NCI-H524 (cell line): ENCODE measurements at places on chromosomes 7 and 10.
A peak's percentile ranks its signal among the peaks of the same experiment; 100 is the strongest.

- DNase-seq = peak; percentile 41
Measured at GRCh38 chr10:125538947-125539731, 143.8 kb downstream of the TEX36 start.

GRCh38 chr7:45601816-45602540 lies 27.8 kb downstream of the ADCY1 start:
- no peak for DNase-seq

GRCh38 chr7:124403587-124403986 lies 362.0 kb downstream of the GPR37 start:
- DNase-seq = no peak

GRCh38 chr10:61139592-61139953 lies 195.6 kb upstream of the RHOBTB1 start:
- no peak for DNase-seq

GRCh38 chr10:79910344-79910743 lies 38.6 kb downstream of the SFTPD start:
- DNase-seq = no peak

GRCh38 chr10:49071160-49071761 lies 44.1 kb downstream of the VSTM4 start:
- no peak for DNase-seq

DNA sequence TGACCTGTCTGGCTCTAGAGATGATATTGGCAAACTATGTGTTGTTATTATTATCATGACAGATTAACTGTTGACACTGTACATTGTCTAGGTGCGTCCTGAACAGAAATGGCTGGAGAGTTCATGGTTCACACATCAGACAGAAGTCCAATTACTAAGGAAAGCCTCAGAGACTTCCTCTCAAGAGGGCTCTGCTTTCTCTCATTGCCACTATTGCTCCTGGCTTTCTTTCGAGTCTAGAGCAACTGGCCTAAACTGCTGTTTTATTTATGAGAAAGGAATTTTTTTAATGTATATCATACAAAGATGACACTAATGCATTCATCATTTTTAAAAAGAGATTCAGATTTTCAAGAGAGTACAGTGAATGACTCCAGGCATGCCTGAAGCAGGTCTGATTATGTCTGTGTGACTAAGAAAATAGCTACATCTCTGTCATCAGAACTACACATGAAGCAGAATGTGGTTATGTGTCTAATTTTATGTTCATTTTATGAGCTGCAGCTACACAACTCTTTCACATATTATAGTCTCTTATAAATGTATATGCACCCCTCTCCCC lies 30.4 kb downstream of the NRCAM start:
- DNase-seq = no peak

DNA sequence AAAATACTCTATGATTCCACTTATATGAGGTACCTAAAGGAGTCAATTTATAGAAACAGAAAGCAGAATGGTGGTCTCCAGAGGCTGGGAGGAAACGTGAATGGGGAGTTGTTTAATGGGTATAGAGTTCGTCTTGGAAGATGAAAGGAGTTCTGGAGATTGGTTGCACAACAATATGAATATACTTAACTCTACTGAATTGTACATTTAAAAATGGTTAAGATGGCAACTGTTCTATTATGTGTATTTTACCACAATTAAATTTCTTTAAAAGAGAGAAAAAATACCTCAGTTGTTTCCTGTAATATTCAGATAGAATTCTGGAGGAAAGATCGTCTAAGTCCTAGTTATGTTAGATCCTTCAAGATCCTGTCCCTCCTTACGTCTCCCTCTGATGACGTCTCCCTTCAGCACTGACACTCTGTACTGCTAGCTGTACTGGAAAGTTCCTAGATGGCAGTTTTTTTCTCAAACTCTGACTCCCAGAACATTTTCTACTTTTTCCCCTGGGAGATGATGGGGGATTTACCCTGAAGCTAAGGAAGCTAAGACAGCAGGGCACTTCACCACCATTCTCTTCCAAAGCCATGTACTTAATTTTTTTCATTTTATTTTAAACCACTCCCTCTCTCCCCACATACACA lies 53.2 kb upstream of the CAV2 start:
- DNase-seq = no peak

DNA sequence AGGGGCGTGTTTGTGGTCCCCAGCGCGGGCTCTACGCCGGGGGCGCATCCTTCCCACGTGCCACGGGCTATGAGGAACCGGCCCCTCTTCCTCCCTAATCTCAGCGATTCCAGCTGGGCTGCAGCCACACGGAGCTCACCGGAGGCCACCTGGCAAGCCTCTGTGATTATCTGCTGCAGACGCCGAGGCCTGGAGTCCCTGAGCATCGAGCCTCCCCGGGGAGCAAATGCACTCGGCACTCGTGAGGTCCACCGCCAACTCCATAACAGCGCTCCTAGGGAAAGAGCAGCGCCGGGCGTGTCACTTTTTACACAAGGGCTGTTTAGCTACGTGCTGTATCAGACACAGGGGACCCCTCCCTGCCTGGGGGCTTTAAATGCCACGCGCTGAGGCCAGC lies 101.2 kb downstream of the DYNC2I1 start:
- DNase-seq = peak; percentile 61

DNA sequence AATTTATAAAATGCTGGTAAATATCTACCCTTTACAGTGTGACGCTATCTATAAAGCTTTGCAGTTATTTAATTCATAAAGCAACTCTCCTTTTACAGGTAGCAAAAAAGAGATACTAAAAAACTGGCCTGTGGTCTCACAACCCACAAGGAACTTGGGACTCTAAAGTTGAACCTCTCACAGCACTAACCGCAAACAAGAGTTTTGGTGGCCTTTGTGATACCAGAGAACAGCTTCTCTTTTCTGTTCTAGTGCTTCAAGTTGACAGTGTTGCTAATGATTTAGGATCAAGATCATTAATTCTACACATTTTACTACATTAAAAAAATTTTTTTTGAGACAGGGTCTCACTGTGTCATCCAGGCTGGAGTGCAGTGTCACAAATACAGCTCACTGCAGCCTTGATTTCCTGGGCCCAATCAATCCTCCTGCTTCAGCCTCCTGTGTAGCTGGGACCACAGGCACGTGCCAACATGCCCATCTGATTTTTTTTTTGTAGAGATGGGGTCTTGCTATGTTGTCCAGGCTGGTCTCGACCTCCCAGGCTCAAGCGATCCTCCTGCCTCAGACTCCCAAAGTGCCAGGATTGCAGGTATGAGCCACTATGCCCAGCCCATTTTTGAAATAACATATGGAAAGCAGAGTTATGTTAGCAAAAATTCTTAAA lies 56.0 kb upstream of the ST8SIA6 start:
- DNase-seq = no peak

DNA sequence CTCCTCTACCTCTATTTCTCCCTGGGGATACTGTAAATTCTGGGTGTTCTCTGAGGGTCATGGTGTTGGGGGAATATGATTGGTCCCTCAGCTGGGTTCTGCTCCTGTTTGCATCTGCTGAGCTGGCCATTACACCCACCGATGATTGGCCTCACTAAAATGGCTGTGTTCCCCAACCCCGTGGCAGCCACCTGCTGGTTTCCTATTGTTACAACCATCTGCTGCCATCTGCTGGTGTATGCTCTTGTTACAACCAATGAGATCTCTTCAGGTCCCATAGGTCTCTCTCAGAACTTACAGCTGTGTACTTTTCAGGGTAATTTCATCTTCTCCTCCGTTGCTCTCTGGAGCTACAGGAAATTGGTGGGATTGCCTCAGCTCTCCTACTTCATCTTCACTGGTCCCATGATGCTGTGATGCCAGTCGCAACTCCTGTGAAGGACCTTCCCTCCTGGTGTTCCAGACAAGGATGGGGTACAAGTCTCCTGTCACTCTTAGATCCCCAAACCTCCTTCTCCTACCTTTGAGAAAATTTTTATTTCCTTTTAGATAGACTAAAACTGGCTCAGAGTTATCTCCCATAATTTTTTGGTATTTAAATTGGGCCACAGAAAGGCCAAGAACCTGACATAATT lies 303.5 kb upstream of the SMIM30 start:
- peak; percentile 81 for DNase-seq

DNA sequence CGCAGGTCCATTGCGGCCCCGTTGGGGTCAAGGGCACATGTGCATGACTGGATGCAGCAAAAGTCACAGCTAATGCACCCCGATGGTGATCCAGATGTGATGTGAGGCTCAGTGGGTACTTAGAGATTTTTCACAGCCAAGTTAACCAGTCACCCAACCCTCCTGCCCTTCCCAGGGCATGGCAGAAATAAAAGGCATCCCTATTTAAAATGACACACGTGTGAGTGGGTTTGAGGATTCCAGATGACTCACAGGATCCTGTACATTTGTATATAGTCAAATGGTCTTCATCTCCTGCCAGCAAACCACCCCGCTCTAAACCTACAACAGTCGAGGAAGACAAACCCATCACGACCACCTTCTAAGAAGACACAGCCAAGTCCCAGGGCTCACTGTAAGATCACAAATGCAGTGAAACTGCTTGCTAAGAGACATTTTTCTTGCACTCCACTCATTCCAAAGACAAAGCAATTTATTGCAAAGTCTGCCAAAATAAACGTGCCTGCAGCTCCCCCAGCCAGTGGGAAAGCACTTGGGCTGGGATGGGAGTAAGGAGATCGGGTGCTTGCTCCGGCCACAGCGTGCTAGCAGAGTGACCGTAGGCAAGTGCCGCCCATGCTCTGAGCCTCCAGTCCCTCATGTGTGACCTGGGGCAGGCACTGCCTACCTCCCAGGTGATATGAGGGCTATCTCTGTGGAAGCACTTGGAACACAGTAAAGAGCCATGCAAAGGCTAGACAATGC lies 86.6 kb upstream of the MACROH2A2 start:
- DNase-seq = no peak

DNA sequence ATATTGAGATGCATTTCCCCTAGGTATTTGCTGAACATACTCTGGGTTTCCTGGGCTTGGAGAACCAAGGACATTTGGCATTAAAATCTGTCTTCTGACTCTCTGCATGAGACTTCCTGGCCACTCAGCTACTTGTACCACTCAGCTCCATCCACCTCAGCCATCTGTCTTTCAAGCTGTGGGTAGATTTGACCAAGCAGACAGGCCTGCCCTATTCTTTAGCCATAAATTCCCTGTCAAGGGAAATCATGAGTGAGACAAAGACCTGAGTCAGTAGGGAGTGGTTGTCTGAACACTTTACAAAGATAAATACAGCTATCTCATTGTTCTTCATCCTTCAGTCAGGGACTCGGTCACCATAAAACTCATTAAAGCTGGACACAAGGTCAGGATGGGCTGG lies 399.1 kb downstream of the GPAM start:
- DNase-seq = no peak

DNA sequence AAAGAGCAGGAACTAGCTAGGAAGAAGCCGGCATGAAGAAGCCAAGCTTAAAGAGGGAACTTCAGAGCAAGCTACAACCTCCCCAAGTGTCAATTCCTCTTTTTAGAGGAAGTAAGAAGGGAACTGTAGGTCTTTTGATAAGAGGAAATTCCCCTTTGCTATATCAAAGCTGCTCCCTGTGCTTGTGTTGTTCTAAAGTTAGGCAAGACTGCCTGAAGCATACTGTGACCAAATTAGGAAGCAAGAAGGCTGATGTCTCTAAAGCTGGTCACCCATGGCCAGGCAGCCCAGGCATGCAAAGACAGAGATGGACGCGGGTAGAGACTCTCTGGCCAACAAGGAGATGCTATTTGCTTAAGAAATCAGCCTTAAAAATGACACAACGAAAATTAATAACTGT lies 87.9 kb downstream of the RNF216 start:
- no peak for DNase-seq

DNA sequence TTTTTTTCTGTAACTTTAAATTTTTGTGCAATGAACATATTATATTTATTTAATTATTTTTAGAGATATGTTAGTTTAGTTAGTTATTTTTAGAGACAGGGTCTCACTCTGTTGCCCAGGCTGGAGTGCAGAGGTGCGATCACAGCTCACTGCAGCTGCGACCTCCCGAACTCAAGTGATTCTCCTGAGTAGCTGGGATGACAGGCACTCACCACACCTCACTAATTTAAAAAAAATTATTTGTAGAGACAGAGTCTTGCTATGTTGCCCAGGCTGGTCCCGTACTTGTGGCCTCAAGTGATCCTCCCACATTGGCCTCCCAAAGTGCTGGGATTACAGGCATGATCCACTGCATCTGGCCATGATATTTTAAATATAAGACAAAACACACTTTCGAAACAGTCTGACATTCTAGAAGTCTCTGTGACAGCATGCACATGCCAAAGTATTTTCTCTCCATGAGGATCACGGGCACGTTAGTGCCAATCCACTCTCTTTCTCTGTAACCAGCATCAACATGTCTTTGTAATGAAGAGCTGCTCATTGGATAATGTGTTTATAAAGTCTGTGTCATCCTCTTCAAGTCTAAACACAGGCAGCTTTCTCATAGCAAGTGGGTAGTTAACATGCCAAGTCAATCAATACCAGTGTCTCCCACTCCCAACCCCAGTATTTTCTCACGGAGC lies 137.4 kb downstream of the GLI3 start:
- no peak for DNase-seq

GRCh38 chr7:80623503-80624252 lies 14.8 kb upstream of the CD36 start:
- no peak for DNase-seq

GRCh38 chr7:9082203-9082602 lies 648.8 kb downstream of the NXPH1 start:
- no peak for DNase-seq

GRCh38 chr10:74451127-74451829 lies 300.3 kb downstream of the ADK start:
- DNase-seq = no peak

DNA sequence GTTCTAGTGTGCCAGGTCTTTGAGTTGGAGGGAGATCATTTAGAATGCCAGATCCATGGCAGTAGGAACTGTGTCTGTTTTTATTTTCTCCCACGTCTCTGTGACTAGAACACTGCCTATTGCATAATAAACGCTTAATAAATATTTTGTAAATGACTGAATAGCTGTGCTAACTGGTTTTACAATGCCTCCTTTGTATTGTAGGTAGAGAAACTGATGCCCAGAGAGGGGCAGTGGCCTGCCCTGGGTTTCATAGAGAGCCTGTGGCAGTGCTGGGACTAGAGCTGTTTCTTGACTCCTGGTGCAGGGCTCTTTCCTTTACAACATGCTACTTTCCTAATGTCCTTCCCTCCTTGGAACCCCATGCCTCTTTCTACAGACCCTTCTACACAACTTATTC lies 2.5 kb downstream of the TAS2R5 start:
- DNase-seq = no peak

- no peak for DNase-seq
Measured at GRCh38 chr7:147569116-147569913, 1021.3 kb upstream of the C7orf33 start.

GRCh38 chr10:127903789-127904188 lies 3.1 kb upstream of the PTPRE start:
- no peak for DNase-seq
